ENCODE measurements at places on chromosomes 13 and 19.

DNA sequence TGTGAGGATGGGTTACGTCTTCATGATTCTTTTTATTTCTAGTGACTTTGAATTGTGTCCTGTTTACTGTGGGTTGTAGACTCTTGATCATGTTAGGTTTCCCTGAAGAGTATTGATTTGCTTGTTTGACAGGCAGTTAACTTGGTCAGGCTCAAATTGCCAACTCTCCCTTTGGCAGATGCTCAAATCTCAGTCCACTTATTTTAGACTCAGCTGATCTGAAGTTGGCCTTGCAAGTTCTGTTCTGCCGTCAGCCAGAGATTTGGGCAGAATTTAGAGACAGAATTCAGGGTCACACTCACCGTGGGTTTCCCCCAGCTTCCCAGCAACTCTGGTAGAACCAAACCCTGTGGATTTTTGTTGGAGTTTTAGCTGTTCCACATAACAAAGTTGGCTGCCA is 71.6 kb upstream of the TEX29 start:
- no peak for DNase-seq

DNA sequence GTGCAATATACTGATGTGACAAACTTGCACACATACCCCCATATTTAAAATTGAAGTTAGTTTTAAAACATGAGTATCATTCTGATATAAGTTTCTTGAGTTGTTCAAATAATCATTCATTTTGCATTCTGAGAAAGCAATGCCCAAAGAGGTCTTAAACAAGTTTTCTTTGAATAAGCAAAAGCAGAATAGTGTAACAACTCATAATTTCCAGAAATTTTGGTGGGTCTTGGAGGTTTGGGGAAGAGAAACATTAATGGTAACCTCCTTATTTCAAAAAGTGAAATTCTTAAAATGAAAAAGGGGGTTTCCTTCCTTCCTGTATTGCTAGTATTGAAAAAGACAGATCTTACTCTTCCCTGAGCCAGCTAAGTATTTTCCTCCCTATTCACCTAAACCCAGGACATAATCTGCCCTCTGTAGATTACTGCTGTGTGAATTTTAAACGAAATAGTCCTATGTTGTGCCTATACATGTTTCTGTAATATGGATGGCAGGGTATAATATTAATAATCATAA is 30.4 kb downstream of the SLC25A15 start:
- DNase-seq: no peak

DNA sequence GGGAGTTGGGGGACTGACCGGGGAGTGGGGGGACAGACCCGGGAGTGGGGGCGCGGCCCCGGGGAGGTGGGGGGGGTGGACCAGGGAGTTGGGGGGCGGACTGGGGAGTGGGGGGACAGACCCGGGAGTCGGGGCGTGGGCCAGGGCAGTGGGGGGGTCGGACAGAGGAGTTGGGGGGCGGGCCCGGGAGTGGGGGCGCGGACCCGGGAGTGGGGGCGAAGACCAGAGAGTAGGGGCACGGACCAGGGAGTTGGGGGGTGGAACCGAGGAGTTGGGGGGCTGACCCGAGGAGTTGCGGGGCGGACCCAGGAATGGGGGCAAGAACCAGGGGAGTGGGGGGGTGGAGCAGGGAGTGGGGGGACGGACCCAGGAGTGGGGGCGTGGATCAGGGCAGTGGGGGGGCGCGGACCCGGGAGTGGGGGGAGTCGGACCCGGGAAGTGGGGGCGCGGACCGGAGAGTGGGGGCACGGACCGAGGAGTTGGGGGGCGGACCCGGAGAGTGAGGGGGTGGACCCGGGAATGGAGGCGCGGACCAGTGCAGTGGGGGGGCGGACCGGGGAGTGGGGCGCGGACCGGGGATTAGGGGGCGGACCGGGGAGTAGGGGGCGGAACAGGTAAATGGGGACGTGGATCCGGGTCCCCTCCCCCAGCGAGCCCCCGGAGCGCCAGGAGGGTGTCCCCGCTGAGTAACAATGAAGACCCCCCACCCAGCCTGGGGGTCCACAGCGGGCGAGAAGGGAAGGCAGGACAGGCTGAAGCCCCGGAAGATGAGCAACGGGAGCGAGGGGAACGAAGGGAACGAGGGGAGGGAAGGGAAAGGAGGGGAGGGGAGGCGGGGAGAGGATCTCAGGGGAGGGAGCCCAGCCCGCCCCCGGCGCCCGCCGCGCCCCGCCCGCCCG is 589 bp downstream of the R3HDM4 start:
- peak; percentile 56 for DNase-seq

DNA sequence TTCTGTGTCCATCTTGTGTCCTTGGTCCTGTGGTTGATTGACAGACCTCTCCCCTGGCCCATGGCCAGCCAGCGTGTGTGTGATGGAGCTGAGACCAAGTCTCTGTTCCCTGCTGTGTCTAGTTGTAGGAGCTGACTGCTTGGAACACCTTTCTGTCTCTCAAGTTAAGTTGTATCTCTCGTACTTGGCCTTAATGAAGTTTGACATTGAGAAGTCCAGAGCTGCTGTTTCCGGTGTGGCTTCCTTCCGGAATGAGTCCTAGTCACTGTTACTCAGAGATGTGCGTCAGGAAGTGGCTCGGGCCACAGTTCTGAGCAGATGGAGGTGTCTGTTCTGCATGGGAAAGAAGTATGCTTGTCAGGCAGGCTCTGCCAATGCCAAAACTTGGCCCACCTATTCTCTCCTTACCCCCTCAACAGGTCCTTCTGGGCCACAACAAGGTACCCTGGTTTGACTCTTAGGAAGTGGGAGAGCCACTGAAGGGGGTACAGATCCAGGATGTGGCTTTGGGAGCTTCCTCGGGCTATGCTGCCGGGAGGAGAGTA is 54.3 kb downstream of the GATAD2A start:
- peak; percentile 77 for DNase-seq

DNA sequence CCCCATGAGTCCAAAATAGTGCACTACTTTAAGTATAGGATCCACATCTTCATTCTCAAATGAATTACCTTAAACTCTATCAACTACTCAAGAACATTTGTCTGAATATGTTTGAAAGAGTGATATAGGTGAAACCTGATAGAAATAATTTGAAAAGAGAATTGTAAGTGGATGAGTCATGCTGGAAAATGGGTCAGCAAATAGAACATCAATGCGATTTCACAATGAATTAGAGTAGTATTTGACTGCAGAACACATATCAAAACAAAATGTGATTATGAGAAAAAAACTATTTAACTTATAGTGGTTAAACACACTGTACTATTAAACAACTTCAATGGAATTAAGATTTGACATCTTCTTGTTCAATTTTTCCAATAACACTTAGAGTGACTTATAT is 300.6 kb upstream of the KLHL1 start:
- no peak for DNase-seq

DNA sequence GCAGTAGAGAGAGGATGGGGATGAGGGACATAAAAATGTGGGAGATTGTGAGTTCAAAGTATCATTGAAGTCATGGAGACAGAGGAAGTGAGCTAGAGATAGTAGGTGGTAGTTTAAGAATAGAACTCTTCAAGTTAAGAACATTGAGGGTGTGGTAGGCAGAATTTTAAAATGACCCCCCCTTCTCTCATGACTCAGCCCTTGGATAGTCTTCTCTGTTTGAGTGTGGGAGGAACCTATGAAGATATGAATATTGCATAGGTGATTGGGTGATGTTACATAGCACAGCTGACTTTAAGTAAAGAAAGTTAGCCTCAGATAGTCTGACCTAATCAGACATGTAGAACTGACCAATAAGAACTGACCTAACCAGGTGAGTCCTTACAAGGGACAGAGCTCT is 418.6 kb downstream of the FOXO1 start:
- no peak for DNase-seq

DNA sequence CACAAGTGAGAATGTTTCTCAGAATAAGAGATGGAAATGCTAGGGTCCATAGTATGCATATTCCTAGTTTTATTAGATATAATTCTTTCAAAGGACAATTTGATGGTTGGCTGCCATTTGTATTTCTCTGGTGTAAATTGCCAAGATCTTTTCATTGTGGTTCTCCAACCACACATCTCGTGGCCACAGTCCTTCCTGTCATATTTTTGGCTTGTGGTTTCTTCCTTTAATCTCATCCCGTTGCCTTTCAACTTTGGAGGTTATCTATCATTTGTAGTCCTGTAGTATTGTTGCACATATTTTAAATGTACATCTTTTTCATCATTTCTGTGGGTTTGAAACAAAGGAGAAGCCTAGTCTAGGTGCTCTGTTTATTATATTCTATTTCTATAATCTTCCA is 61.2 kb downstream of the WASF3 start:
- DNase-seq: no peak

- no peak for DNase-seq
Observed at GRCh38 chr13:84686973-84687372, 804.7 kb upstream of the SLITRK1 start.

GRCh38 chr19:48290771-48291488 is 21.0 kb downstream of the ZNF114 start:
- peak; percentile 34 for DNase-seq

DNA sequence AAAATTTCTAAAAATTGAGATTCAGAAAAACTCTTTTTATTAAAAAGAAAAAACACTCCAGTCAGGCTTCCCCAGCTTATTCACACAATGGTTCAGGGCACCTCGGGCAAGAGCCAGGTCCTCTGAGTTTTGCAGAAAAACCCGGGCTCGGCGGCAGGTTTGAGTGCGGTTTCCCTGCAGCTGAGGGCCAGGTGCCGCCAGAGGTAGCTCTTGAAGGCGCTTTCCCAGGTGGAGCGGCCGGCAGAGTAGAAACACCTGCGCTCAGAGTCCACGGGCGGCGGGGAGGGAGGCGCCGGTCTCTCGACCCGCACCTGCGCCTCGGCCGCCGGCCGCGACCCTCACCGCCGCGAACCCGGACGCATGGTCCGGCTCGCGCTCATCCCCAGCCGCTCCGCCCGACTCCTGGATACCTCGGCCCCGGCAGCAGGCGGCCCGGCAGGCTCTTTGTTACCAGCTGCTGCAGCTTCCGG is 444 bp downstream of the PROSER1 start:
- DNase-seq: no peak

GRCh38 chr13:54415753-54416366 is 1387.2 kb downstream of the OLFM4 start:
- no peak for DNase-seq

DNA sequence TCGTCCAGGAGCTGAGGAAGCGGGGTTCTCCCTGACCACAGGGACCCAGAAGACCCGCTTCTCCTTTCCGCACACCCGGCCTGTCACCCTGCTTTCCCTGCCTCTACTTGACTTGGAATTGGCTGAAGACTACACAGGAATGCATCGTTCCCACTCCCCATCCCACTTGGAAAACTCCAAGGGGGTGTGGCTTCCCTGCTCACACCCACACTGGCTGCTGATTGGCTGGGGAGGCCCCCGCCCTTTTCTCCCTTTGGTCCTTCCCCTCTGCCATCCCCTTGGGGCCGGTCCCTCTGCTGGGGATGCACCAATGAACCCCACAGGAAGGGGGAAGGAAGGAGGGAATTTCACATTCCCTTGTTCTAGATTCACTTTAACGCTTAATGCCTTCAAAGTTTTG is 18.9 kb downstream of the VASP start:
- DNase-seq: no peak

- peak; percentile 40 for DNase-seq
Observed at GRCh38 chr19:46350758-46351159, 3.9 kb downstream of the PPP5C start.

GRCh38 chr13:112973577-112973951 is 4.5 kb downstream of the MCF2L start:
- no peak for DNase-seq

GRCh38 chr19:46885411-46885810 is 24.6 kb downstream of the ARHGAP35 start:
- DNase-seq: no peak

DNA sequence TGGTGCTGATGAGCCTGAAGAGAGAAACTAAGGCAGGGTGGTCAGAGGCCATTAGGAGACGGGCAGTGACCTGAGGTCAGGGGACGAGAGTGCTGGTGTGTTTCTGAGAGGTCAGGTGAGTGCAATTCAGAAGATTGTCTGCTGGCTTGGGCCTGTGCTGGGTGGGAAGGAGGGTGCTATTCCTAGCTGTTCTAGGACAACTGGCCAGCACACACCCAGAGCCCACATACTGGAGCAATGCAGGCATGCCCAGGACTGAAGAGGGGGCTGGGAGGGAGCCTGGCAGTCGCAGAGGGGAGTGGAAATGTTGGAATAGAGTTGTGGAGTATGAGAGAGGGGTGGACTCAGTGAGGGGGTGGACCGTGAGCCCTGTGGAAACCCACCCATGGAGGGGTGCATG is 16.5 kb downstream of the ARHGEF7 start:
- DNase-seq: no peak

- DNase-seq: no peak
Observed at GRCh38 chr13:99144306-99144705, 56.3 kb upstream of the UBAC2 start.

DNA sequence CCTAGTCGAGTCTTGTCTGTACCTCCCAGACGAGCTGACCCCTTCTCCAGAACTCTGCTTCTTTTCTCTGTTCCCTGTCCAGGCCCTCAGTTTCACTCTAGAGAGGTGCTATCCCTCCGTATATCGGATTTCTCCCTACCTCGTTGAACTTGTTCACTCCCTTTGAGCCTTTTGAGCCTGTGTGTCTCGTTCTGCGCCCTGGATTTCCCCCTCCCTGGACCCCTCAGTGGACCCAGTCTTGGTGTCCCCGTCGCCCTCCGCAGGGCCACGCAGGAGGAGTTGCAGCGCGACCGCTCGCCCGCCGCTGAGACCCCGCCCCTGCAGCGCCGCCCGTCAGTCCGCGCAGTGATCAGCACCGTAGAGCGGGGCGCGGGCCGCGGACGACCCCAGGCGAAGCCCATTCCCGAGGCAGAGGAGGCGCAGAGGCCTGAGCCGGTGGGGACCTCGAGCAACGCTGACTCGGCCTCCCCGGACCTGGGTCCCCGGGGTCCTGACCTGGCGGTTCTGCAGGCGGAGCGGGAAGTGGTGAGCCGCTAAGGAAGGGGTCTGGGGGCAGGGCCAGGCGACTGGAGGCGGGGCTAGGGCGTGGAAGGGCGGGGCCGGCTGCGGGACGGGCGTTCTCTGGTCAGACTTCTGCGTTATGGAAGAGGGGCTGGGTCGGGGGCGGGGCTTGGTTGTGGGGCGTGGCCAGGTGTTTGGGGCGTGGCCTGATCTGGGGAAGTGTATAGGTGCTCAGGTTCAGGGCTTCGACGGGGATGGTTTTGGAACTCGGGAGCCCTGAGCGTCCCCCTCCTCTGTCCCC is 5.5 kb downstream of the EPS8L1 start:
- DNase-seq: peak; percentile 91

GRCh38 chr19:56596676-56597075 is 1.6 kb downstream of the ZNF71 start:
- DNase-seq: no peak

GRCh38 chr13:44936246-44936645 is 53.0 kb downstream of the NUFIP1 start:
- no peak for DNase-seq

GRCh38 chr13:112968380-112968909 is 569 bp upstream of the MCF2L start:
- DNase-seq: no peak

GRCh38 chr13:61253105-61253877 is 162.4 kb downstream of the PCDH20 start:
- no peak for DNase-seq
